ENCODE measurements at places on chromosomes 1 and 21.

- no peak for DNase-seq
Measured at GRCh38 chr1:211908951-211909350, 78.4 kb upstream of the LPGAT1 start.

DNA sequence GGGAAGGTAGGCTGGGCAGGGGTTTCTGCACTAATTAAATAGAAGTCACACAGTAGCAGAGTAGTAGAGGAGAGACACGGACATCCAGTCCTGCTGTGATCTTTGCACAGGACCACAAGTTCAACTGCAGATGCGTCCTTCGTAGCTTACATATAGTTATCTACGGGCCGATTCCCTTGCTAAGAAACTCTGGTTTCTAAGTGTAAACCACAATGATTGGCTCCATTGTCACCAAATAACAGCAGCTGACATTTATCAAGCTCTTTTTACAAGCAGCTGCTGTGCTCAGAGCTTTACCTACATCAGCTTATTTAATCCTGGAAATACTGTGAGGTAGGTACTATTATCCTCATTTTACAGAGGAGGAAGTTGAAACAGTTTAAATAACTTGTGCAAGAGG, 3.1 kb downstream of the SLC45A3 start:
- DNase-seq: no peak

GRCh38 chr1:229128066-229128608, 142.8 kb upstream of the RAB4A start:
- DNase-seq: no peak

- DNase-seq: no peak
Measured at GRCh38 chr1:168320800-168321450, 40.2 kb downstream of the TBX19 start.

GRCh38 chr1:59994302-59995198, 68.0 kb upstream of the CYP2J2 start:
- DNase-seq: no peak

- DNase-seq: no peak
Measured at GRCh38 chr1:10143961-10144485, 66.3 kb upstream of the KIF1B start.

DNA sequence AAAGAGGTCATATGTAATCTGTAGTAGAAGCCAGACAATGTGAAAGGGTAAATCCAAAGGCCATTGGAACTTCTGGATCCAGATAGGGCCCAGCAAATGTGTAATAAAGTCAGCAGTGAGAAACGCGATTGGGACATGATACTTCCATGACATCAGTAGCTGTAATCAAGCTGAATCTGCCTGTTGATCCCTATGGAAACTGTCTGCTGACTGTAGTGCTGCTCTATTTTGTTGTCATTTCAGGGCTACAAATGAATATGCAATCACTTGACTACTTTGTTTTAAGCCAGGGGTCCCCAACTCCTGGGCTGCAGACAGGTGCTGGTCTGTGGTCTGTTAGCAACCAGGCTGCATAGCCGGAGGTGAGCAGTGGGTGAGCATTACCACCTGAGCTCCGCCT, 46.0 kb upstream of the RHOU start:
- no peak for DNase-seq

DNA sequence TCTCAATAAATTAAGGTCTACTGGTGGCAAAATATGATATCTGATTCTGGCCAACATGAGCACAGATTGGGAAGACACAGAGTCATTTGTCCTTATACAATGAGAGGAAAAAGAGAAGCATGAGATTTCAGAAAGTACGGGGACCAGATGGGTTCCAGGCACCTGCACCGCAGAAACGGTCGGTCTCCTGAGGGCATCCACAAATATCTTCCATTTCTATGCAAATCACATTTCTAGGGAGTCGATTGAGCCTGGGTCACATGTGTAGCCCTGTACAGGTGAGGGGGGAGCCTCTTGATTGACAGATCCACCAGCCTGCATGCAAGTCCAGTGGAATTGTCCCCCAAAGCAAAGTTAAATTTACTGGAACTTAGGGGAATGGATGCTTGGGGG, 415.6 kb downstream of the NPHP4 start:
- DNase-seq: no peak

GRCh38 chr1:93468662-93469061, 20.7 kb downstream of the FNBP1L start:
- DNase-seq: no peak

GRCh38 chr1:113929750-113930498, 800 bp downstream of the HIPK1 start:
- DNase-seq: peak; percentile 86

DNA sequence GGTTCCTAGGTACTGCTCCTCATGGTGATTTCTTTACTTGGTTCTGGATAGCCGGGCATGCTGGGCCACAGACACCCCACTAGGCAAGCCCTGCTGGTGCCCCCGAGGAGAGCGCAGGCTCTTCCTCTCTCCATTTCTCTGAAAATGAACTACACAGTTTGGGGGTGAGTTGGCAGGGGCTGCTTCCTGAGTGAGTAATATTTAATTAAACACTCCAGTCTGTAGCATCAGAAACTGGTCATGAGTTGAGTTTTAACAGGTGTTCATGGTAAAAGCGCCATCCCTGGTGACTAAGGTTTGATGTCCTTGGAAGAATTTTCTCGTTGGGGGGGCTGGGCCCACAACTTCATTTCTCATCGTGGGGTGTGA, 1.7 kb downstream of the SPSB1 start:
- DNase-seq: no peak

DNA sequence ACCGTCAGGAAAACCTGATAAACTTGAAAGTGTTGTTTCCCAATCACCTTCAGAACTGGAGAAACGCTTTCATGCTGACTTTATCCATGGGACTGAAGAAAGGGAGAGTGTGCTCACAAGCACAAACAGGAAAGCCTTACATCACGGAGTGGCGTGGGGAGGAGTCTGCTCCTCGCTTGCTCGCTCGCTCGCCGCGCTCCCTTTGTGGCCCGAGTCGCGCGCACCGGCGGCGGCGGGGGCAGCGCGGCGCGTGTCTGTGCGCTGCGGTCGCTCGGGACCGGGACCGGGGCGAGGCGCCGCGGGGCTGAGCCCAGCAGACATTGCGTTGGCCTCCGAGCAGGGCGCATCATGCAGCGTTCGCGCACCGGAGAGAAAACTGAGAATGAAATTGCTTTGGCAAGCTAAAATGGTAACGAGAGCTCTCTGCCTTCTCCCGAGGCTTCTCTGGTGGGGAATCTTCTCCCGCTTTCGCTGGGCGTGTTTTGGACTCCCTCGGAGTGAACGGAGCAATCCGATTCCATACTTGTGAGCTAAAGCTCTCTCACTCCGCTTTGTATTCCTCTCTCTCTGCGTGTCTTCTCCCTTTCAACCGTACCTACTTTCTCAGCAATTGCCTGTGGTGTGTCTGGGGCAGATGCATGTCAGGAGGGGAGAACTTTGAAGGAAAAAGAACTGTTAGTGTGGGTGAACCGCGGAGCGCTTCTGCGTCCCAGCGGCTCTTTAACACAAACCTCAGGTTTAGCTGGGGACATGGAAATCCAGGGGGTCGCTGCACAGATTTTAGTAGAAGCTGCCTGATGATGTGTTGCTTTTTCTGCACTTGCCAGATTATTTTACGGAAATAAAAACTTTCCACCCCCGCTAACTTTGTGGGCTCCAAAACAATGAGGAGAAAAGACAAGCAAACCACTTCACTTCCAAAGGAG, at the start of gene RGL1:
Gene RGL1 (plus strand): TSS at position 205 of the 926 bp plus-strand sequence. CDS start 178 bp downstream, at position 383.
- DNase-seq: no peak

- no peak for DNase-seq
Measured at GRCh38 chr1:10586125-10586524, 111.4 kb downstream of the PEX14 start.

- no peak for DNase-seq
Measured at GRCh38 chr1:167775178-167775577, 53.4 kb downstream of the MPZL1 start.

DNA sequence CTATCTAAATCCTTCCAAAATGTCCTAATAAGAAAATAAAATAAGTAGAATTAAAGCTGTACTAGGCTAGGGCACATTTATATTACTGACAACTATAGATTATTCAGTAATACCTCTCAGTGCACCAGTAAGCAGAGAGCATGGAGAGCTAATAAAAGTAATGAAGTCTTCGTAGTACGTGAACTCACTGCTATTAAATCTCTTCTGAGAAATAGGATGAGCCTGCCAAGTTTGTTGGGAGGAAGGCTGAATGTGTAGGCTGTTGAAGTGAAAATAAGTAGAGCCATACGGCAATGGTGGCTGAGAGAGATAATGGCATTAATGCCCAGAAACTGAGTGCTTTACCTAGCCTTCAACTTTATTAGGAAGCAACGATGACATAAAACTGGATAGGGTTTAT, 73.9 kb upstream of the NR5A2 start:
- DNase-seq: no peak

- DNase-seq: no peak
Measured at GRCh38 chr1:198932351-198932991, 293.6 kb downstream of the PTPRC start.

- DNase-seq: no peak
Measured at GRCh38 chr1:160657250-160657781, 10.5 kb upstream of the SLAMF1 start.

DNA sequence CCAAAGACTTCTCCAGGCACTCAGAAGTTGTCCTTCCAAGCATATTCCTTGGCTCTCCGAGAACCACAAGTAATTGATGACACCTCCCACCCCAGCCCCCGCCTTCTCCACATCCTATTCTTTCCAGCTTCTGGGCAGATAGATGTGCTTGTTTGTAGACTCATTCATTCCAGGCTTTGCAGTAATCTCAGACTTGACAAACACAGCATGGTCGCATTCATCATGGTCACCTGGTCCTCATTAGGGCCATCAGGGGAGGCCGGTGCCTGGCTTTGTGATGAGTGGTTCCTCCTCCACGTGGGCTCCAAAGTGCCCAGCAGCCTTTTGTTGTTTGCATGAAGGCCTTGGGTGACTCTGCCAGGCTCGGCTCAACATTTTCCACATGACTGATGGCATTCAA, 28.5 kb upstream of the KCNE2 start:
- no peak for DNase-seq

DNA sequence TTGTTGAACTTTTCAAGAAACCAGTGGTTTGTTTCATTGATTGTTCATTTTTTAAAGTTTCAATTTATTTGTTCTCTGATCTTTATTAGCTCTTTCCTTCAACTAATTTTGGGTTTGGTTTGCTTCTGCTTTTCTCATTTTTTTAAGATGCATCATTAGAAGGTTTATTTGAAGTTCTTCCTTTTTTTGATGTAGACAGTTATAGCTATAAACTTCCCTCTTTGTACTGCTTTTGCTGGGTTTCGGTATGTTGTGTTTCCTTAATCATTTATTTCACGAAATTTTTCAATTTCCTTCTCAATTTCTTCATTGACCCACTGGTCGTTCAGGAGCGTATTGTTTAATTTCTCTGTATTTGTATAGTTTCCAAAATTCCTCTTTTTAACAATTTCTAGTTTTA, 133.3 kb upstream of the GPR52 start:
- no peak for DNase-seq

GRCh38 chr1:938088-938683, 14.5 kb downstream of the SAMD11 start:
- DNase-seq: no peak

DNA sequence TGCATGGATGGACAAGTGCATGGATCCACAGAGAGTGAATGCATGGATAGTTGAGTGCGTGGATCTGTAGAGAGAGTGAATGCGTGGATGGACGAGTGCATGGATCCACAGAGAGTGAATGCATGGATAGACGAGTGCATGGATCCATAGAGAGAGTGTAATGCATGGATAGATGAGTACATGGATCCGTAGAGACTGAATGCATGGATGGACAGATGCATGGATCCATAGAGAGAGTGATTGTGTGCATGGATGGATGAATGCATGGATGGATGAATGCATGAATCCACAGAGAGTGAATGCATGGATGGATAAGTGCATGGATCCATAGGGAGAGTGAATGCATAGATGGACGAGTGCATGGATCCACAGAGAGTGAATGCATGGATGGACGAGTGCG, 153.8 kb downstream of the PCBP3 start:
- DNase-seq: no peak

- DNase-seq: no peak
Measured at GRCh38 chr1:52357397-52357796, 8.6 kb downstream of the CC2D1B start.

GRCh38 chr1:88204612-88205167, 479.4 kb upstream of the PKN2 start:
- no peak for DNase-seq

DNA sequence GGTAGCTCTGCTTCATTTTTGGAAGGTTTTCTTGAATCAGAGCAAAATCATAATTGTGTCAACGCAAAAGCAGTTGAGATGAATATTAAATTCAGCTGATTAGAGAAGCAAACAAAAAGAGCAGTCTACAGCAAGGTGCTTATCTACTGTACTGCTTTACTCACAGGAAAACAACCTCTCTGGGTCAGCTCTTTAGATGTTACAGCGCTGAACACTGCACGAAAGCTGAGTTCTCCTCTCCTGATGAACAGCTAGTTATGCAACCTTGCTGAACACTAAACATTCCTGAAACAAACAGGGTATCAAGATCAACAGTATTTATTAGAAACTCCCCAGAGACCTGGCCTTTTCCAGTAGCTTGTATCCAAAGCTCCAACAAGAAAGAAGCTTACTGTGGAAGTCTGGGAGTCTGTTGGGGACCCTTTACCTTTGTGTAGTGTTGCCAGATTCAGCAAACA, 41.3 kb downstream of the TBCE start:
- DNase-seq: no peak

DNA sequence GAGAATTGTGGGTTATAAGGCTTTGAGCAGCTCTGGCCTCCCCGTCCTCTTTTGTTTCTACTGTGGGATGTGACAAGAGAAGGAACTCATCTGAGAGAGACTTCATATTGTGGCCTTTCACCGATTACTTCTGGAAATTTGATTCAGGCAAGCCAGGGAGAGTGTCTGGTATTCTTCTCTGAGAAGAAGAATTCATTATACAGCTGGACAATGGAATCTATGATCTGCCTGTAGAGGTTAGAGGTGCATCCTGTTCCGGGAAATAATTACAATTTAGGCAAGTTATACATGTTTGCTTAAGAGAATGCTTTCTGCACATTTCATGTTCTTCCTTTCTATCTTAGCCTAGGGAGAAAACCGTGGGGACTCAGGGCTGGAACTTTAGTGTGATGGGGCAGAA, 12.8 kb upstream of the RNU1-2 start:
- no peak for DNase-seq

DNA sequence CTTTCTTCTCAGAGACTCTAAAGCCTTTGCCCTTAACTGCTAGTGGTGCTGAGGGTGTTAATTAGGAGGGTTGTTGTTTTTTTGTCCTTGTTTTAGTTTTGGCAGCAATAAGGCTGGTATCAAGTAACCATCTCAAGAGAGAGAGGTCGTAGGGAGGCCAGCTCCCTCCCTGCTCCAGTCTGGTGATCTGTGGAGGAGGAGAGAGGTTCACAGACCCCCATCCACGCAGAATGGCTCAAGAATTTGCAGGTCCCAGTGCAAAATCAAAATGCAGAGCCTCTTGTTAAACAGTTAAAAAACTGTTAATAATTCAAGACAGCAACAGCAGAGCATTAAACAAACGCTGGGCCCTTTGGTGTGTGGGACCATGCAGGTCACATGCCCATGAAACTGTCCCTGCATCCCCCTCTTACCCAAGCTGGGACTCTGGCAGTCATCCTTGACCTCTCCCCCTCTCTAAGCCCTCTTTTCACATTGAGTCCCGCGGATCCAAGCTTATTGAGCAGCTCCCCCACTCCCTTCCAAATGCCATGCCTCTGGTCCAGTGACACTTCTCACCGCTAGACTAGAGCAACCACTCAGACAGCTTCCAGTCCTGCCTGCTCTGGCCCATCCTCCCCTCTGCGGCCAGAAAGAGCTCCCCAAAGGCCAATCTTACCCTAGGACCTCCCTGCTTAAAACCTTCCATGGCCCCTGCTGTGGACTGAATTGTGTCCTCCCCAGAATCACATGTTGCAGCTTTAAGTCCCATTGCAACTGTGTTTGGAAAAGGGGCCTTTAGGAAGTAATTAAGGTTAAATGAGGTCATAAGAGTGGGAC, 47.7 kb upstream of the RPL11 start:
- no peak for DNase-seq
